ENCODE measurements at places on chromosomes 5 and 9. TPM values are rescaled to one million over a fixed set of nuclear protein-coding genes. Genes with fewer than 3 reads are reported as not detected.
A peak's percentile ranks its signal among the peaks of the same experiment; 100 is the strongest.

SPACA9 gene
- total RNA-seq, result 2.3 TPM

- H3K36me3 ChIP-seq, result no peaks in the 10 kb centered on the region
- H3K27ac ChIP-seq, result no peak overlapping the region
- no peak for DNase-seq
- peaks cover 15% of the 10 kb centered on the region for H3K4me1 ChIP-seq
- H3K4me3 ChIP-seq, result no peak overlapping the region
These were observed 30.1 kb upstream of the LRRC14B start for GRCh38 chr5:160921-161802.

TAS2R1 gene
- not detected for total RNA-seq

GRCh38 chr5:73152411-73153388, 20.3 kb upstream of the TMEM174 start:
- H3K27ac ChIP-seq, result no peak overlapping the region
- no peaks in the 10 kb centered on the region for H3K36me3 ChIP-seq
- H3K4me3 ChIP-seq, result no peak overlapping the region
- H3K27me3 ChIP-seq, result no peaks in the 10 kb centered on the region
- H3K4me1 ChIP-seq, result no peaks in the 10 kb centered on the region
- DNase-seq, result peak; percentile 20

- no peaks in the 10 kb centered on the region for H3K4me1 ChIP-seq
- H3K36me3 ChIP-seq, result no peaks in the 10 kb centered on the region
- no peak overlapping the region for H3K27ac ChIP-seq
- H3K27me3 ChIP-seq, result no peaks in the 10 kb centered on the region
These were observed 113.4 kb downstream of the TLE1 start for GRCh38 chr9:81575956-81576355.

GRCh38 chr5:107478068-107478641, 192.6 kb downstream of the EFNA5 start:
- no peak overlapping the region for H3K4me3 ChIP-seq
- no peaks in the 10 kb centered on the region for H3K27me3 ChIP-seq
- peaks cover 44% of the 10 kb centered on the region for H3K4me1 ChIP-seq
- H3K27ac ChIP-seq, result peak overlapping the region; percentile 32
- no peak for DNase-seq

PCDHGB3 gene
- total RNA-seq, result 1.2 TPM

DNA sequence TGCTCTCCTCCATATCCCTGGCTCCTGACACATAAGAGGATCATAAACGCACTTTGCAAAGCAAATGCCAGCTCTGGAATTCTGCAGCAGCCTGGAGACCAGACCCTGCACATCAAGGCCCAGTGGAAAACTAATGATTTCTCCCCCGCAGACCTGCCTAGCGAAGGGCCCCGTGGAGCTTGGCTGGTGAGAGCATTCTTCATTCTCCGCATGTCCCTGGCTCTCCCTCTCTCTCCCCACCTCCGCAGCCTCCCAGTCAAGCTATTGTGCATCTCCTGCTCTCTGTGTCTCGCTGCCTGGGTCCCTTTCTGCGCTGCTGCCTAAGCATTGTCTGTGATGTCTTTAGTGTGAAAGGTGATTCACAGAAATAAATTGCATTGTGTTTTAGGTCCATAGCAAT, 46.7 kb downstream of the GRIA1 start:
- no peaks in the 10 kb centered on the region for H3K36me3 ChIP-seq
- no peak overlapping the region for H3K27ac ChIP-seq
- DNase-seq, result no peak
- H3K27me3 ChIP-seq, result no peaks in the 10 kb centered on the region
- no peak overlapping the region for H3K4me3 ChIP-seq
- no peaks in the 10 kb centered on the region for H3K4me1 ChIP-seq

DNA sequence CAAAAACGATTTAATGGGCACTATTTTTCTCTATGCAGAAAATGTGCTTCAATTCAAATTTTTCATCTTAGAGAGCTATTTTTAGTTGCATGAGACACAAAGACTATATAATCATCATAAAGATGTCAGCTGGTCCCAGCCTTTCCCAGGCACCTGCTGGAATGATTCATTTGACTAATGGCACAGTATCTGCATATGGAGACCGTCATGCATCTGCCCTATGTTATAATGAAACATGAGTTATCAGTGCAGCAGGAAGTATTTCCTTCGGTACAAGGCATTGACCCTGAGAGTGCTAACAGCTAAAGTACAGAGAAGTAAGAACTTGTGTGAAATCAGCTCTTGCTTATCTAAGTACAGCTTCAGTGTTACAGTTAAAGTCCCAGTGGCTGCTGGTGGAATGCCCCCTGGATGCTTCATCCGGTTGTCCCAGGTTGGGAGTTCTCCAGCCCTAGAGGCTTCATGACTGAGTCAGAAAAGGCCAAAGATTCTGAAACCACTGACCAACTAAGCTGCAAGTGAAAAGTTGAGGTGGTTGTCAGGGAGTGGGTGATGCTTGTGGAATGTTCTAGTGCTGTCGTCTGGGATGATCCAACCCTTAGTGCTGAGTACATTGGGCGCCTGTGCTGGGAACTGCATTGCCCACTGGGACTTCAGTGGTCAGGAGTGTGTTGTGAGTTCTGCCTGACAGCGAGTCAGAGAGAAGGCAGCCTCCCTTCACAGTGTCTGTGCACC, 57.2 kb downstream of the MTRR start:
- no peaks in the 10 kb centered on the region for H3K36me3 ChIP-seq
- H3K27ac ChIP-seq, result no peak overlapping the region
- no peaks in the 10 kb centered on the region for H3K4me1 ChIP-seq
- peak; percentile 19 for DNase-seq
- peaks cover 11% of the 10 kb centered on the region for H3K27me3 ChIP-seq
- no peak overlapping the region for H3K4me3 ChIP-seq

DNA sequence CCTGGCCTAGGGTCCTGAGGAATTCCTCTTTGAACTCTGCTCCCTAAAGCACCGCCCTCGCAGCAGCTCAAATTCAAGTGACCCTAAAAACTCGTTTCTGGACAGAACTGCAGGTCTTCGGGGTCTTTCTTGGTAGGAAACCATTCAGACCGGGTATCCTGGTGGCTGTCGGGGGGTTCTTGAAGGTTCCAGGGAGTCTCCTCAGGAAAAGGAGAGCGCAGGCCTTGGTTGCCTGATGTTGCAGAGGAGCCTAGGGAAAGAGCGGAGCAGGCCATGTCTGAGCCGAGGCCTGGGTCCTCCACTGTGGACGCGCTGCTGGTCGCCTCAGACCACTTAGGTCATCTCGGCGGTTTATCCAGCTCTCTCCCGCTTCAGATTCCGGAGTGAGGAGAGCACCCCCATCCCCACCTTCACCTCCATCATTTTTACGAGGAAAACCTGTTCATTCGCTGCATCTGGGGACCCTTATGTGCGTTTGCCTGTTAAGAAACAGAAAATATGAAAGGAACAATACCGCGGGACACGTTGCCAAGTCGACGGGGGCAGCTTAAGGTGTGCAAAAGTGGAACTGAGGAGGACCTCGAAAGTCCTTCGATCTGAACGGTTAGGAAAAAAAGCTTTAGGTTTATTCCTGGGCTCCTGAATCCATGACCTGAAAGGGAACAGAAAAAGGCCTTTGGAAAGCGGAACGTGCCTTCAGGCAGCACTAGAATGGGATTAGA, 299.4 kb downstream of the PARP8 start:
- H3K27ac ChIP-seq, result no peak overlapping the region
- peaks cover 7% of the 10 kb centered on the region for H3K27me3 ChIP-seq
- H3K36me3 ChIP-seq, result no peaks in the 10 kb centered on the region
- DNase-seq, result no peak
- no peak overlapping the region for H3K4me3 ChIP-seq

DNA sequence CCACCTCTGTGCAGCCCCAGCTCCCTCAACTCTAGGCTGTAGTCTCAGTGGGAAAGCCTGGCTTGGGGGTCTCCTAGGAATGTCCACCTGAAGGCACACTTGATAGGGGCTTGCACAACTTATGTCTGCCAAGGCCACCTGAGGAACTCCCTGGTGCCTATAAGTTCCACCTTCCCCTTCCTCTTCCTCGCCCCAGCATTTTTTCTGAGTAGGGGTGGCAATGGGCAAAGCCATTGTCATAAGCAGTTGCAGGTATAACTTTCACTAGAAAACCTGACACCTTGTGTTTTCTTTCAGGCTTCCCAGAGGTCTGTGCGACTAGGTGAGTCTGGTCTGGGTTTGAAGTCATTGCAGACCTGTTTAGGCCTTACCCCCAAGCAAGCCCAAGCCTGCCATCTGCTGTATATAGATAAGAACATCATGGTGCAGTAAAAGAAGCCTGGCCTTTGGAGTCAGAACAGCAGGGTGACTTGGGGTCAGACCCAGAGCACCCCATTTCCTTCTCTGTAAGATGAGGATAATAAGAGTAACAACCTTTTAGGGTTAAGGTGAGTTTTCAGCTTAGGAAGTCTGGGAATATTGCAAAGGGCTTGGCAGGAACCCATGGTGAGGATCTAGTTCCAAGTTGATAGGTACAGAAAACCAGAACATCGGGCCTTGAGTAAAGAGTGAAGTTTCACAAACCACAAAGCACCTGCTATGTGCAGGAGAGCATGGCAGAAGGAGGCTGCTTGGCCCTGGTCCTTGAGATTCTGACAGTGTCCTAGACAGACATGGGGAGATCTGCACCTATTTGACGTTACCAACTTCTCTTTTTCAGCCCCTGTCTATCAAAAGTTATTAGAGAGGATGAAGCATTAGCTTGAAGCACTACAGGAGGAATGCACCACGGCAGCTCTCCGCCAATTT, 33.8 kb downstream of the TGFBI start:
- peaks cover 15% of the 10 kb centered on the region for H3K4me1 ChIP-seq
- H3K36me3 ChIP-seq, result no peaks in the 10 kb centered on the region
- H3K27ac ChIP-seq, result no peak overlapping the region
- peak; percentile 74 for DNase-seq

GLRX gene
- 27.4 TPM for total RNA-seq

- no peaks in the 10 kb centered on the region for H3K36me3 ChIP-seq
- no peaks in the 10 kb centered on the region for H3K27me3 ChIP-seq
- no peak for DNase-seq
- no peak overlapping the region for H3K27ac ChIP-seq
These were observed 11.2 kb downstream of the SPATA31D1 start for GRCh38 chr9:81999806-82000205.

DNA sequence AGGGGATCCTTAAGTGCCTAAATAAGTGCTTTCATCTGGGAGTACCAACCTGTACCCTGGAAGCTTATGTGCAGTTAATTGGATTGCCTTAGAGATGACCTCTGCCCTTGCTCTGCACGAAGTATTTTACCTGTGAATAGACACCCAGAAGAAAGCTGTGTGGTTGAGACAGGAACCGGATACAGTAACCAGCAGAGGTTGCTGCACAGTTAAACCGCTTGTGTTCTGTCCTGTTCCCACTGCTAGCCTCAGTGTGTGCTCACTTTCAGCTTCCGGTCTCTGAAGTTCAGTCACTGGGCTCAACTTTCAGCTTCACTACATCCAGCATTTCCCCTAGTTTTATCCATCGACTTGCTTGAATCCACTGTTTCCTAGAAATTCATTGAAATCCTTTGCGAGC, 185.3 kb downstream of the FAM170A start:
- no peaks in the 10 kb centered on the region for H3K4me1 ChIP-seq
- no peaks in the 10 kb centered on the region for H3K27me3 ChIP-seq
- DNase-seq, result no peak
- no peaks in the 10 kb centered on the region for H3K36me3 ChIP-seq

DNA sequence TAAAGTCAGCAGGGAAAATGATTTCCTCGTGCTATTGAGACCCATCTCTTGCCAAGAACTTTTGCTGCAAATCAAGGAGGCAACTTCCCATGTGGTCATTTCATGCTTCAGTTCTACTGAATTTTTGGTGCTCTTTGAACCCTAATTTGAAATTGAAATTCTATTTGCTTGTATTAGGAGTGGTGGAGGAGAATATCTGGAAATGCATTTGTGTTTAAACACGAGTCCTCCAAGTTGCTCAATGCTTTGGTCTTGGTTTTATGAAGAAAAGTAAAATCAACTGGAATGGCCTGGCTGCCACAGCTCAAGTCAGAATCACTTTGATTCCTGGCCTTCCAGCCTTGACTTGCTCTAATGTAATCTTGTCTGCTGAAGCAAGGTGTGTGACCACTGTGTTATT, 613.2 kb downstream of the TLE1 start:
- no peak overlapping the region for H3K27ac ChIP-seq
- no peak for DNase-seq
- no peak overlapping the region for H3K4me3 ChIP-seq
- no peaks in the 10 kb centered on the region for H3K27me3 ChIP-seq
- no peaks in the 10 kb centered on the region for H3K36me3 ChIP-seq
- H3K4me1 ChIP-seq, result no peaks in the 10 kb centered on the region

GRCh38 chr9:134549336-134549735, 92.3 kb upstream of the COL5A1 start:
- peaks cover 14% of the 10 kb centered on the region for H3K4me1 ChIP-seq
- no peak overlapping the region for H3K27ac ChIP-seq
- no peaks in the 10 kb centered on the region for H3K27me3 ChIP-seq
- H3K36me3 ChIP-seq, result no peaks in the 10 kb centered on the region
- no peak for DNase-seq

GRCh38 chr9:76665458-76665857, 98.8 kb upstream of the PCA3 start:
- no peaks in the 10 kb centered on the region for H3K27me3 ChIP-seq
- no peaks in the 10 kb centered on the region for H3K4me1 ChIP-seq
- no peak for DNase-seq
- no peaks in the 10 kb centered on the region for H3K36me3 ChIP-seq
- no peak overlapping the region for H3K4me3 ChIP-seq
- no peak overlapping the region for H3K27ac ChIP-seq

DNA sequence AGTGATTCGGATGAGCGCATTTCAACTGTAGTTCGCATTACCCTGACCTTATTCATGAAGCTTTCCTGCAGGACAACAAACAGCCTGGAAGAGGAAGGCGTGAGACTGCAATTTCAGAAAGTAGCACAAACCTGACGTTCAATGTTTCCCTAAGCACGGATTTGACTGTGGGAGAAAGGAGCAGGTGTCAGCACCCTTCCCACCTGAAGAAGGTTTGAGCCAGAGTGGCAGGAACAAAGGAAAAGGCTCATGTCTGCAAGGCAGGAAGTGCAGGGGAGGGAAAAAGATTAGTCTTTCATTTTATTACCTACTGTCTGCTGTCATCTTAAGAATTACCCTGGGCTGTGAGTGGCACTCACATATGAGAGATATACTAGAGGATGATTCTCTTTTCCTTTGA, 114.0 kb downstream of the MED10 start:
- no peak overlapping the region for H3K27ac ChIP-seq
- no peak overlapping the region for H3K4me3 ChIP-seq
- peak; percentile 23 for DNase-seq
- H3K4me1 ChIP-seq, result peaks cover 22% of the 10 kb centered on the region
- H3K27me3 ChIP-seq, result no peaks in the 10 kb centered on the region

- no peaks in the 10 kb centered on the region for H3K36me3 ChIP-seq
- no peak for DNase-seq
- no peak overlapping the region for H3K27ac ChIP-seq
- H3K4me1 ChIP-seq, result no peaks in the 10 kb centered on the region
These were observed 719.2 kb upstream of the ARRDC3 start for GRCh38 chr5:92102313-92102712.

LECT2 gene
- total RNA-seq, result not detected

- H3K36me3 ChIP-seq, result peaks cover 9% of the 10 kb centered on the region
- no peak for DNase-seq
- 0 out of 2 replicates have a peak overlapping the region, but pooled peaks have one; percentile 40 for H3K27ac ChIP-seq
- no peak overlapping the region for H3K4me3 ChIP-seq
These were observed 56.1 kb downstream of the WWC1 start for GRCh38 chr5:168347368-168348083.

MYOT gene
- total RNA-seq, result not detected
